ENCODE measurements at places on chromosomes 3 and 15.

GRCh38 chr3:36210840-36211651 lies 169.3 kb upstream of the STAC start:
- no peak for DNase-seq

GRCh38 chr3:30518872-30519271 lies 87.5 kb upstream of the TGFBR2 start:
- DNase-seq: no peak

GRCh38 chr3:131081224-131081623 lies 54.5 kb downstream of the NEK11 start:
- no peak for DNase-seq

DNA sequence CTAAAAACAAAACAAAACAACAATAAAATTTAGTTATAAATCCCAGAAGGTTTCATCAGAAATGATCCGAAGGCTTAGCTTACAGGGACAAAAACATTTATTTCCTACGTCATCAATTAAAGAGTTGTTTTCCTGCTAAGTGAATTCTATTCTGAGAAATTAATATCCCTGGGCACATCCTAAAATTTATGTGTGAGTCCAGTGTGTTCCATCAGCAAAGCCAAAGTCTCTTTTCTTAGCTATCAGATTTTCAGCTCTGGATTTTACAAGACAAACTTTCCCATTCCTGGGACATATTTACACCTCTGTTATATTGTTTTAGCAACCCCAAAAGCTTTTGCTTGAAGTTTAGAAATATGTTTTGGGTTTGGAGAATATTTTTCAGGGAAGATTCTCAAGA lies 4.4 kb upstream of the TMC3 start:
- DNase-seq: no peak

- peak; percentile 55 for DNase-seq
Observed at GRCh38 chr15:79872358-79873017, 24.3 kb downstream of the MTHFS start.

Measured in epithelial cell of esophagus (primary cell).